A172 (cell line): ENCODE measurements at places on chromosomes 3 and 15. TPM values are rescaled to one million over a fixed set of nuclear protein-coding genes. Genes with fewer than 3 reads are reported as not detected.

DNA sequence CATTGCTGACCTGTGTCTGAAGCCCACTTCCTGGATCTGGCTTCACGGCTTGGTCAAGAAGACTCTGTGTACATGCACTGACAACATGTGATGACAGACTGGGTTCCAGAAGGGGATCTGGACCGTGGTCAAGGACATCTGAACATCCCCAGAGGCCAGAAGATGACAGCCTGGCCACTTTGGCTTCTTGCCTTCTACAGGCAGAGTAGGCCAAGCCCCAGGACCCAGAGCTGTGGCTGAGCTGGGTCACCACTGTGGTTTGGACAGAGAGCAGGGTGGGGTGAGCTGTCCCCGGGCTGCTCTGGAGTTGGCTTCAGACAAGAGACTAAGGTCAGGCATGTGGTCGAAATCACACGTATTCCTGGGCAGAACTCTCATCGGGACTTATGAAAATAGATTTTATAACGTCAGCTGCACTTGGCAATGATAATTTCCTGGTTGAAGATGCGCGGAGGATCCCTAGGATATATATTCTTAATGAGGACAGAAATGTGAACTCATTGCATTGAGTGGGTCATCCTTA lies 114.1 kb upstream of the FRMD4B start:
- DNase-seq: no peak

DNA sequence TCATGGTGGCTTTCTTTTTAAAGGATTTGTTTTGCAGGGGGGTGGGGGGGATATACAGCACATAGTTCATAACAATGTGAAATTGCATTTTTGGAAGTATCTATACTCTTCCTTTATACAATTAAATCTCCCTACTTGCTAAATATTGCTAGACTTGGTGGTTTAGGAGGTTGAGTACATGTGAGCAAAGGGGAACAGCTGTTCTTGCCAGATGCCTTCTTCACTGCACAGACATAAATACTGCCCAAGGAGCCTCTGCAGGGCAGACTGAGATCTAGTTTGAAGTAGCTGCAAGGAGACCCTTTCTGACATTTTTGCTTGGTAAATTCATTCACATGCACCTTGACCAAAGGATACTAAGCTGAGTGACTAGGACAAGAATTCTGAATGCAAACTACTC lies 228.6 kb upstream of the IL12A start:
- no peak for DNase-seq

DNA sequence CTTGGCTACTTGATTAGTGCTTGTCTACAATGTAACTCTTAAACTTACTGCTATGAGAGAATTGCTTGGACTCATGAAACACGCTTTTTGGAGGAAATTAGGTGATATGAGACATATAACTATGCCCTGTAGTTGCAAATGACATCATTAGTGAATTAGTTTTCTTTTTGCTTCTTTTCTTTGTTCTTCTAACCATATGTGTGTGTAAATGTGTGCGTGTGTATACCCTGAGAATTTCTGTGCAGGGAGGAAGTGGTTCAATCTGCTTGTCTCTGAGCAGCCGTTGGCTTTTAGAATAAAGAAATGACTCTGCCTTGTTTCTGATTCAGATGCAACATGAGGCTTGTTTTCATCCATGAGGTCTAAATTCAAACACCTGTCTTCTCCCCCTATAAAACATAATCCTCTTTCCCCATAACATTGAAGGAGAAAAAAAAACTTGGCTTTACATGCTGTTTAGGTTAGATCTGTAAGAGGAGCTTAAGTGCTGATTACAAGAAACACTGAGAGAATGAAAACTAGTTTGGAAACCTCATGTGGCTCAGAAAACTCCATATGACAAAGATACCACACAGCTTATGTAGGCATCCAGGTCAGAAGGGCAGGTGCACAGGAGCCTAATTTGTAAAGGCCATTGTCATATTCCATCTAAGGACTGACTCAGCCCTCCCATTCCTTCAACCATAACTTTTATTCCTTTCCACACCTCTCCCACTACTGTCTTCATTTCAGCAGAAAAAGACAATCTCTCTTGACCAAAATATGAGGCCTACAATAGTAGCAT lies 30.5 kb upstream of the BLM start:
- no peak for DNase-seq

DNA sequence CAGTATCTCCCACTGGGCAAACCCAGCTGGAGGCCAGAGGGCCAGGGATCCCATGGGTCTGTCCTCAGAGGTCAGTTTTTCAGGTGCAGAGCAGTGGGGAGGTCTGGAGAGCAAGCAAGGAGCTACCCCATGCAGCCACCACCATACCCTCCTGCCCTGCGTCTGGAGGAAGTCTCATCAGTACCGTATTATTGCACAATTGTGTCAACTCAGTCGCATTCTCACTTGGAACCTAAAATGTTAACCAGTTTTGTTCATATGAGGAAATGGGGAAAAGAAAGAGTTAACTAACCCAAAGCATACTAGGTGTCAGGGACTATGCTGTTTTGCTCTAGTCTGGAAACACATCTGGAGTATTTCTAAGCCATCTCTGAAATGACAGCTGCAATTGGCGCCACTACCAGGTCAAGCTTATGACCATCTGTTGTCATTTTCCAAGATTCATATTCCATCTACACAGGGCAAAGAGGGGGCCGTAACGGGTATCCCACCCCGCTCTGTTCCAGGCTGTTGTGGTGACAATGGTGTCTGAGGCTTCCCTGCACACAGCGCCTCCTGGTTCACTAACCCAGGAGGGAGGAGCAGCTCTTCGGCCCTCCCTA lies 16.9 kb upstream of the APBA2 start:
- DNase-seq: no peak

DNA sequence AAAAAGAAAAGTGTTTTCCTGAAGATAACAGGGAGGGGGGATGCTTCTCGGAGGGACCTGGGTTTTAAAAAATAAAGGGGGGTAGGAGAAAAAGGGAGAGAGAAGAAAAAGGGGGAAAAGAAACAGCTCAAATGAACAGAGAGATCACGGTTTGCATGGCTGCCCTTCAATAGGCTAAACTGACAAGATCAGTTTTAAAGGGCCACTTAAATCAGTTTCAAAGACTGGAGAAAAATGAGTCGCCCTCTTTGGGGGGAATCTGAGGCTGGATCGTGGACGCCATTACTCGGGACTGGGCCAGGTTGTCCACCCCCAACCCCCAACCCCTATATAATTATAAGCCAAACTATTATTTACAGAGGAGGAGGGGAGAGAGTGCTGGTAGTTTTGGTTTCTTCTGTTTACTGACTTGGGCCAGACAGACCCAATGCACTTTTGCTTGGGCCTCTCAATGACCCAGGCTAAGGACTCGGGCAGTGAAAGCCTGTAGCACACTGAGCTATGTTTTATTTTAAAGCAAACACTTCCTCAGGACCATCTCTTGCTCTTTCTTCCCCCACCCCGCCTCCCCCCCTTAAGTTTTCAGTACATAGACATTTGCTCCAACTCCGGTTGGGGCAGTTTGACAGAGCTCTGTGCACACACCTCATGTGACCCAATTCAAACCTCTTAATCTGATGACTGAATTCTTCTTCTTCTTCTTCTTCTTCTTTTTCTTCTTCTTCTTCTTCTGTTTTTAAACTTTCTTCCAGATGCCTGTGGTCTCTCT lies 6.3 kb downstream of the NR2F2 start:
- peak; percentile 34 for DNase-seq

DNA sequence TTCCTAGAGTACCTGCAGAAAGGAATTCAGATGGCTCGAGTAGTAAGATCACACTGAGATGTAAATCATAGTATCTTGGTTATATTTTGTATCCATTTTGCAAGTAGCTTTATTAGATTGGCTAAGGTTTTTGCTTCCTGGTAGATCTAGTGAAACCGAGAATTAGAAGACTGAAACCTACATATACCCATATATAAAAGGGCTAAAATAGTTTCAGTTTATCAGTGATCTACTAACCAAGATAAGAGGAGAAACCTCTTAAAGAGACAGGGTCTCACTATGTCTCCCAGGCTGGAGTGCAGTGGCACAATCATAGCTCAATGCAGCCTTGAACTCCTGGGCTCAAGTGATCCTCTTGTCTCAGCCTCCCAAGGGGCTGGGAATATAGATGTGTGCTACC lies 135.3 kb downstream of the PCCB start:
- DNase-seq: no peak

DNA sequence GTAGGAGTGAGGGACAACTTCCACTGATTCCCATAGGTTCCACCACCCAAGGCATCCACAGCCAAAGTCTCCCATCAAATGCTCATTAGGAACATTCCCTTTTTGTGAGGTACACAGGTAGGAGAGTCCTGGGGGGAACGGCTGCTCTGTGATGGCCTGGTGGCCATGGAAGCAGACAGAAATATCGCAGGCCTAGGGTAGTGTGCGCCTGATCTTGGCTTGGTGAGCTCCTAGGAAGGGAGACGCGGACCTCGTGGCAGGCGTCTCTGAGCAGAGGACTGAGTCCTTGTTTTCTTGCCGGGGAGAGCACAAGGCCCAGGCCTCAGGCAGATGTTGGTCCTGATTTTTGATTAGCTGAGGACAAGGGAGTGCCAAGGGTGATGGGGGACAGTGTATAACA lies 99.5 kb downstream of the SNRPN start:
- no peak for DNase-seq

- no peak for DNase-seq
Observed at GRCh38 chr3:142086581-142087090, 62.7 kb downstream of the TFDP2 start.

The ACSBG1 gene
- total RNA-seq: not detected in 2 replicates

The MESP2 gene
- total RNA-seq: not detected in 2 replicates

The NR2E3 gene
- total RNA-seq: not detected in 2 replicates

The FBXW12 gene
- not detected in 2 replicates for total RNA-seq

The OR5K2 gene
- total RNA-seq: not detected in 2 replicates

The HTR3E gene
- not detected in 2 replicates for total RNA-seq

The ALDH1L1 gene
- total RNA-seq: 0.50 TPM in 1 of 2 replicates, not detected in the other
